Chondrocyte (in vitro differentiated cells): ENCODE measurements at places on chromosomes 4 and X. TPM values are rescaled to one million over a fixed set of nuclear protein-coding genes. Genes with fewer than 3 reads are reported as not detected.

- H3K27me3 ChIP-seq = no peaks in the 10 kb centered on the region
- no peak overlapping the region for H3K27ac ChIP-seq
- no peaks in the 10 kb centered on the region for H3K36me3 ChIP-seq
These were observed 130.3 kb downstream of the GPR143 start for GRCh38 chrX:9635368-9635767.

DNA sequence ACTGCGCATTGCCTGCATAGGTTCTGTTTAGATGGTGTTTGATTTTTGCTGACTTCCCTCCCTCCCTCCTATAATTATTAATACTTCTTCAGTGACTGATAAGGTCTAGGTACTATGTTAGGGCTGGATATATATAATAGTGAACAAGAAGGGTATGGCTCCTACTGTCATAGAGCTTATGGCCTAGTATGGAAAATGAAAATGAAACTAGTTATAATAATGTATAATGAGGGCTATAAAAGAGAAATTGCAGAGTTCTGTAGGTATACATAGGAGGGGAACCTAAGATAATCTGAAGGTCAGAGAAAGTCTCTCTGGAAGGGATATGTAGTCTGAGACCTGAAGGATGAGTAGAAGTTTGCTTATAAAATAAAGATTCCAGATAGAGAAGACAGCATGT lies 102.1 kb downstream of the DCK start:
- no peak overlapping the region for H3K27ac ChIP-seq
- no peak for DNase-seq
- H3K36me3 ChIP-seq = no peaks in the 10 kb centered on the region
- peaks cover 37% of the 10 kb centered on the region for H3K27me3 ChIP-seq
- H3K4me3 ChIP-seq = no peak overlapping the region
- H3K4me1 ChIP-seq = peaks cover 5% of the 10 kb centered on the region

DNA sequence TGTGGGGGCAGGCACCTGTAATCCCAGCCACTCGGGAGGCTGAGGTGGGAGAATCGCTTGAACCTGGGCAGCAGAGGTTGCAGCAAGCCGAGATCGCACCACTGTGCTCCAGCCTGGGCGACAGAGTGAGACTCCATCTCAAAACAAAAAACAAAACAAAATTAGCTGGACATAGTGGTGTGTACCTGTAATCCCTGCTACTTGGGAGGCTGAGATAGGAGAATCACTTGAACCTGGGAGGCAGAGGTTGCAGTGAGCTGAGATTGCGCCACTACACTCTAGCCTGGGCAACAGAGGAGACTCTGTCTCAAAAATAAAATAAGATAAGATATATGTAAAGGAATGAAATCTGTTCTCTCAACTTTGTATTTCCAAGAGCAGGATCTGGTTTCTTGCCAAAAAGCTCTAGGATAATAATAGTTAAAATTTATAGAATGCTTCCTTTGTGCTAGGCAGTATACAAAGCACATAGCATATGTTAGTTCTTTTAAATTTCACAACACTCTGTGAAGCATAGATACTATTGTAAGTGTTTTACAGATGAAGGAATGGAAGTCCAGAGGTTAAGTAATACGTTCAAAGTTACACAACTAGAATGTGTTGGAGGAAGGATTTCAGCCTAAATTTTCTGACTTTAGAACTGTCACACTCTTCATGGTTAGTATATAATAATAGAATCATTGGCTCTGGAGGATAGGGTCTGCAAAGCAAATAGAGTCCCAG lies 10.3 kb downstream of the MRPL1 start:
- H3K4me3 ChIP-seq = no peak overlapping the region
- peaks cover 2% of the 10 kb centered on the region for H3K4me1 ChIP-seq
- H3K36me3 ChIP-seq = no peaks in the 10 kb centered on the region
- no peak overlapping the region for H3K27ac ChIP-seq
- no peaks in the 10 kb centered on the region for H3K27me3 ChIP-seq

DNA sequence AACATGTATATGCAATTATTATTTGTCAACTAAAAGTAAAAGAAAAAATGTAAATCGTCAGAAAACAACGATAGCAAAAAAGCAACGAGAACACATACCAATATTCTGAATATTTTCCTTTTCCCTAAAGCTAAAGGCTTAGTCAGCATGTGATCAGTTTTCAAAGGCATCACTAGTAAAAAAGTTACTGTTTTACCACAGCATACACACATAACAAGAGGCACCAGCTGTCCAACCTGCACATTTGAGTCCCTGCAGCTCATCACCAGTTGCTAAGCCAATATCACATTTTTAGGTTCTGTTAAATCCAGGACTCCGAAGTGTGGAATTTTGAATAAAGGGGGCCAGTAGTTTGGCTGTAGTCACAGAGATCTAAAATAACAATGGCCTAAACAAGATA lies 203.8 kb downstream of the ADGRA3 start:
- H3K27me3 ChIP-seq = peaks cover 2% of the 10 kb centered on the region
- no peak overlapping the region for H3K4me3 ChIP-seq
- no peak for DNase-seq
- H3K27ac ChIP-seq = no peak overlapping the region
- H3K4me1 ChIP-seq = no peaks in the 10 kb centered on the region

Gene KIF4A
- total RNA-seq = 4.5 to 5.9 TPM (median 5.3 TPM) in 3 replicates
